Femur (tissue), 1 donor: ENCODE measurements at places on chromosomes 11 and 22.
A peak's percentile ranks its signal among the peaks of the same experiment; 100 is the strongest.

- DNase-seq: peak; percentile 77
Measured at GRCh38 chr22:44026630-44027511, 2.8 kb downstream of the PARVB start.

DNA sequence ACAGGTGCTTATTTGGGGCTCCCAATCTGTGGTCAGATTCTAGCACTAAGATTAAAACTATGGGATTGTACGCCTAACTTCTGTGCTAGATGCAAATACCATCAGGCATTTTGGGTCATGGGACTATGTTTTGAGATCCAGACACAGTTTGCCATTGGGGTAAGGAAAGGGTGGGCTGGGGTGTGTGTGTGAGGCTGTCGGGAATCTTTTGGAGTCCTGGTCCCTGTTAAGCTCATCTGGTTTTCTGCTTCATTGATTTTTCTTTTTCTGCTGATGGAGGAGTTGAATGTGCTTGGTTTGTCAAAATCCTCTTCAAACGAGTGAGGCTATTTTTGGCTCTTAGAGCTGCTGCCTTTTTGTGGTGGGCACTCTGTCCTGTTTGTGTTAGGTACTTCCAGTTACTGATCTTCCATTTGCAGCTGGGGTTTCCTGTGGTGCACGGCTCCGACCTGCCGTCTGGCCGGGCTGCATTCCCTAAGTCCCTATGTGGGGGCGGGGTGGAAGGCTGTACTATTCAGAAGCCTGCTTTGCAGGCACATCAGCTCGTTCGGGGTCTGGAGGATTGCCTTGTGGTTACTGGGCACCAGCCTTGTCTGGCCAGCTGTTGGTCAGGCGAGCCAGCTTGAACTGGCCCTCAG lies 2.9 kb downstream of the BCR start:
- peak; percentile 82 for DNase-seq

DNA sequence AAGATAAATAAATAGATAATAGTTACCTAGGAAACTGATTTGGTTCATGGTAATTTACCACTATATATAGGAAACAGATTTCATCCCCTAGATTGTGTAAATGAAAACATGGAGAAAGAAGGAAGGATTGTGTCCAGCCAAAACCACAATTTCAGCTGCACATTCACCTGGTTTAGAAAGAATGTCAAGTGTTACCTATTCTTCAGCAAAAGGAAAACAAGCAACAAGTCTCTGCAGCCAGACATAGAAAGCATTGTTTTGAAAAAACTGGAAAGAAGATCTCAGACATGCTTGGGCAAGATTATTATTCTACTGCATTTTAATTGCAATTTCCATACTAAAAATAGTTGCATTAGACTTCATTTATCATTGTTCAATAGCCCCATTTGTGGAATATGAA lies 8.8 kb upstream of the BMAL1 start:
- DNase-seq: no peak

GRCh38 chr11:46808799-46809431 lies 37.2 kb downstream of the CKAP5 start:
- no peak for DNase-seq

DNA sequence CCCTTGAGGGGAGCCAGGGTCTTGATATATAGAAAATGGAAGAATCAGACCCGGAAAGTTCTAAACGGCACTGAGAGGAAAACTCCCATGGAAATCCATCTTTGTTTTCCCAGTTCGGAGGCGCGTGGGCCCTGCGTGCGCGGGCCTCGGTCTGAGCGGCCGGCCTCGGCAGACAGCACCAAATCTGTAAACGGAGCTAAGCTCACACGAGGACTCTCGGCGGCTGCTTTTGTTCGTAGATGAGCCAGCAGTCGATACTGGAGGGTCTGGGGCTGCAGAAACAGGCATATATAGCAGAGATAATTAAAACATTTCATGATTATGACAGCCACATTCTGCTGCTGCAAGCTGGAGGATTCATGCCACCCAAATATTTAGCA lies 68.5 kb upstream of the PPARA start:
- peak; percentile 15 for DNase-seq

- peak; percentile 77 for DNase-seq
Measured at GRCh38 chr22:48574776-48575617, 1252.7 kb downstream of the BRD1 start.

- no peak for DNase-seq
Measured at GRCh38 chr11:125083312-125084056, 20.4 kb downstream of the SLC37A2 start.

DNA sequence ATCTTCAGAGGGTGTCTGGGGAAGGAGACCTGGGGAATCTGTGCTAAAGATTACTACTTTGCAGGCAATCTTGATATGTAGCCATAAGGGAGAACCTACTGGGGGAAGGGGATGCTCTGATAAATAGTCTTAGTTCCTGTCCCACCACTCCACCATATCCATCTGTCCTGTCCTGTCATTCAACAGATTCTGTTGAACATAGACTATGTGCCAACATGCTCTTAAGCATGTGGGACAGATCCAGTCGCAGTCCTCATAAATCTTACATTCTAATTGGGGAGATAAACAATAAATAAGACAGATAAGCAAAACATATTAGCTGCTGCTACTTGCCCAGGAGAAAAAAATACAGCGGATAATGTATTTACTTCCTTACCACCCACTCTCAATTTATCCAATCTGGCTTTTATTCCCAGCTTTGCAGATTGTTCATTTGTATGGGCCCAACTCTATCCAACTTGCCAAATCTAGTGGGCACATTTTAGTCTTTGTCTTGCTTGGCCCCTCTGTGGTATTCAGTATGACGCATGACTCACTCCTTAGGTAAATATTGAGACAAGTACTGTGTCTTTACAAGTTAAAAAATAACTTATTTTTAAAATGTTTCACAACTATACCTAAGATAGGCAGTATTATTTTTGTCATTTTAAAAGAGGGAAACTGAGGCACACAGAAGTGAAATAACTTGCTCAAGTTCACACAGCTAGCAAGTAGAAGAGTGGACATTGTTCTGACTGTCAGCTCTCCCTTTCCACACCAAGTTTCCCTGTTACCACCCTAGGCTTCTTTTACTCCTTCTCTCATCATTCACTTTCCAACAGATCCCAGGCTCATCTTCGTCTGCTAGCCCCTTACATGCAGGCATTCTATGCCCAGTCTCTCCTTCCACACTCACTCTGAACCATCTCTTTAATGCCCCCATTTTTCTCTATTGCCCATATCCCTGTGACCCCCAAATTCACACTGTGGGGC lies 133.6 kb upstream of the SESN3 start:
- no peak for DNase-seq

DNA sequence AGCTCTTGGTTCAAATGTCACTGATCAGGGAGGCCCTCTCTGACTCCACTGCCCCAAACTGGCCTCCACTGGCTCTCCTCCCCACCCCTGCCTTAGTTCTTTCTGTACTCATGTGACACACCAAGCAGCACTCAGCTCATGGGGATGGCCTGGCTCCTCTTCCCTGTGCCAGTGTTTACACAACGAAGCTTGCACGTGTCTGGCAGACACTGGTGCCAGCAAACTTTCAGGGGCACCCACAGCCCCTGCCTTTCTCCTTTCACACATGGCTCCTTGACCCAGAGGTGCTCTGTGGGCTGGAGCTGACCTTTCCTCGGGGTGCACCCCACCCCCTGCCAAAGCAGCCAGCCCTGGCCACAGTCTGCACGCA lies 37.6 kb upstream of the PARVG start:
- DNase-seq: no peak

DNA sequence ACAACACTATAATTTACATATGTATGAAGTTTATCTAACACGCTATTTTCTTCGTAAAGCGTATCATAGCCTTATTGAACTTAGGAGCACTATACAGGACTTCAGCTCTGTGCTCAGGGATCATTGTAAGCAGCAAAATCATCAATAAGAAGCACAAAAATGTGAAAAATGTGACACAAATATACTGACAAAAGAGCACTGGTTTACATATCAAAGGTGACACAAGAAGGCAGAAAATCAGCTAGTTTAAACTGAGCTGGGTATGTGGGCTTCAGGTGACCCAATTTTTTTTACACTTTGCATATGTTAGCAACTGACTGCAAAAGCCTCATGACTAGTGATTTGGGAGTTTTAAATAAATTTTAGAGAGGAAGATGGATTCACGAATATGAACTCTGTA lies 215.2 kb upstream of the CHORDC1 start:
- DNase-seq: no peak

DNA sequence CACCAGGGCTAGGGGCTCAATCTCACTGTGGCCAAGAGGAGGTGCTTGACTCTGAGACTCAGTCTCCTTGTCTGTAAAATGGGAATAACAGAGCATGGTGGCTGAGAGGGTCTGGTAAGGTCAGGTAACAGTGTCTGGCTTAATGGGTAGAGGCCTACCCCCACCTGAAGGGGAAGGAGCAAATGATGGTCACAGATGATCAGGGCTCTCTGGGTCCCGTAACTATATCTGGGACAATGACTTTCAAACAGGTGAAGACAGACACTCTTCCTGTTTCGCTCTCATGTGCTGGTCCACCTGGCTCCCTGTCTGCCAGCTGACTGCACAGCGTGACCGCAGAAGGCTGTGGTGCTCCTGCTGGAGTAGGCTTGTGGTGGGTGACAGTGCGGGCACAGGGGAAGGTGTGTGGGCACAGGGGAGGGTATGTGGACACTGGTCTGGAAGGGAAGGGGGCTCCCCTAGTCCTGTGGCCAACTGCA lies 4.0 kb downstream of the A4GALT start:
- no peak for DNase-seq

DNA sequence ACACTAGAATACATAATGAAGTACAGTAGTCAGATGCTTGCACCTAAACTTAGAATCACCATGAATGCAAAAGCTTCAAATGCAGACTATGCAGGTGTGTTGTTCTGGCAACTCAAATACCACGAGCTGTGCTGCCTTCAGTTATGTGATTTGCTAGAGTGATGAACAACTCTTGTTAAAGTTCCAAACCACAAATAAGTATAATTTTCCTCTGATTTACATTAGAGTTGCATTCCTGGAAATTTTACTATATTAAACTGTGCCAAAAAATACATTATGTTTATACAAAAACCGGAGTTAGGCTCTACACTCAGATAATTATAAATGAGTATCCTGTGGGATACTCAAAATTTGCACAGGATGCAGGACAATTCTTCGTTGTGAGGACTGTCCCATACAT lies 3.0 kb downstream of the TMEM218 start:
- DNase-seq: no peak

DNA sequence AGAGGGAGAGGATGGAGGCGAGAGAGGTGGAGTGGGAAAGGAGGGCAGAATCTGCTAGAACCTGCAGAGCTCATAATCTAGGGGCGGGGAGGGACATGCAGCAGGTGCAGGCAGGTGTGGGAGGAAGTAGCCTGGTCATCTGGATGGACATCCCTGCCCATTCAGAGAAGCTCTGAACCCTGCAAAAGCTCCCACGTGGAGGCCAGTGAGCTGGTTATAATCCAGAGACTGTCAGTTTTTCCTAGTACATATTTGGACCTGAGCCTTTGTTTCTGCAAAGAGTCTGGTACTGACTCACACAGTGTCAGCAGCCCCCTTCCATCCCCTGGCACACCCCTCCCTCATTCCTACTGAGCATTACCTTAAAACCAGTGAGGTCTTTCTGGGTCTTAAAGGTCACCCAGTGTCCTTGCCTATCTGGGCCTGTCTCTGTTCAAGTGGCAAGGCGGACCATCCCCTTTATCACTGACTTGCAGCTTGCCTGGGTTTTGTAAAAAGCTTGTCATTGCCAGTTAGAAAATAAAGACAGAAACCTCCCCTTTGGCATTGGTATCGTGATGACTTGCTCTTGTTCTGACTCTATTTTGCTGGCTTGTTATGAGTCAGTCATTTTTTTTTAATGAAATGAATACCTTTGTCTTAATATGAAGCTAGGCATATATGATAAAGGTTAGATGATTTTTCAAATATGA lies 26.1 kb downstream of the PTPRJ start:
- DNase-seq: no peak
